ENCODE measurements at places on chromosomes 1 and 21. TPM values are rescaled to one million over a fixed set of nuclear protein-coding genes. Genes with fewer than 3 reads are reported as not detected.

DNA sequence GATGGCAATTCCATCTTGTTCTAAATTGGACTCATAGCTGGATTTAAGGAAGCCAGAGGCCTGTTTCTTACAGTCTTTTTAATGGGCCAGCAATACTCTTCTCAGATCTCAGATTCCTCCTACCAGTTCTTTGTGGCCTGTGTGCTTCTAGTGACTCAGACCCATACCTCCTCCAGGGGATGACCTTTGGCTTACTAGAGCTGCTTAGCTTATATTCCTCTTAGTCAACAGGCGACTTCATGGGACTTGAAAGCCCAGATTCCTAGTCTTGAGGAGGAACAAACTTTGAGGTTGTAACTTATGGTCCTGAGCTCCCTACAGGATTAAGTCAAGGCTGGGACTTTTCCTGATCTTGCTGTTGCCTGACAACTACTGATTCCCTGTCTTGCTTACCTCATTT lies 12.4 kb upstream of the PAPPA2 start:
- DNase-seq, result no peak

DNA sequence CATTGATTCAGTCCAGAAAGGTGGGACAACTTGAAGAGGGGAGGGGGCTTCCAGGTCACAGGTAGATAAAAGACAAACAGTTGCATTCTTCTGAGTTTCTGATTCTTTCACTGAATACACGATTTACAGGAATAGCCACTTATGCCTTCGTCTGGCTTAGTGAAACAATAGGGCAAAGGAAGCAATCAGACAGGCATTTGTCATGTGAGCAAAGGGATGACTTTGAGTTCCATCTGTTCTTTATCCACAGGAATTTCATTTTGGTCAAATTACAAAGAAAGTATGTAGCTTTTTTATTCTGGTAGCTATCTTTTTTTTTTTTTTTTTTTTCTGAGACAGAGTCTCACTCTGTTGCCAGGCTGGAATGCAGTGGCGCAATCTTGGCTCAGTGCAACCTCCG lies 202.5 kb downstream of the TTLL7 start:
- no peak for DNase-seq

GRCh38 chr1:238675221-238675620 lies 711.1 kb upstream of the CHRM3 start:
- DNase-seq, result peak; percentile 4

CLCA1 gene
- not detected for total RNA-seq

- DNase-seq, result no peak
Observed at GRCh38 chr1:187920976-187921375, 1092.2 kb downstream of the PLA2G4A start.

GRCh38 chr1:189357317-189357716 lies 1120.3 kb downstream of the BRINP3 start:
- DNase-seq, result no peak

DNA sequence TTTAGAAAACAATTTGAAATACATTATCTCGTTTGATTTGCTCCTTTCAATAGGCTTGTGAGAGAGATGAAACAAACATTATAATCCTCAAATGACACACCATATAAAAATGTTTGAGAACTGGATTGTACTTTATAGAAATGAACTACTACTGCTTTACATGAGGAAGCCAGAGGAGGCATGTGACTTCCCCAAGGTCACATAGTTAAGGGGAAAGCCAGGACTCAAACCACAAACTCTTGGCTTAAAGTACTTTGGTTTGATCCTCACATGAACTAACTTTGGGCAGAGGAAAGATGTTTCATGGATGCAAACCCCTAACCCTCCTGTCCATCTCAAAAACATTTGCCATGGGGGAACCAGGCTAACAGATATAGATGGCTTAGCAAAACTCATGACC lies 4.7 kb downstream of the ARHGEF11 start:
- no peak for DNase-seq

- DNase-seq, result no peak
Observed at GRCh38 chr1:243938208-243938607, 88.2 kb upstream of the AKT3 start.

- no peak for DNase-seq
Observed at GRCh38 chr21:42189860-42190485, 29.0 kb upstream of the ABCG1 start.

GRCh38 chr1:23574265-23574754 lies 15.0 kb upstream of the ID3 start:
- no peak for DNase-seq

POGZ gene
- total RNA-seq, result 103 TPM

DNA sequence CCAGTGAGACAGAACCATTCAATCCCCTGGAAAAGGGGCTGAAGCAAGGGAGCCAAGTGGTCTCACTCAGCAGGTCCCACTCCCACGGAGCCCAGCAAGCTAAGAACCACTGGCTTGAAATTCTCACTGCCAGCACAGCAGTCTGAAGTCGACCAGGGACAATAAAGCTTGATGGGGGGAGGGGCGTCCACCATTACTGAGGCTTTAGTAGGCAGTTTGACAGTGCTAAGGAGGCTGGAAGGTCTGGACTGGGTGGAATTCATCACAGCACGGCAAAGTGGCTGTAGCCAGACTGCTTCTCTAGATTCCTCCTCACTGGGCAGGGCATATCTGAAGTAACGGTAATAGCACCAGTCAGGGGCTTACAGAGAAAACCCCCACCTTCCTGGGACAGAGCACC lies 105.4 kb upstream of the GORAB start:
- DNase-seq, result no peak

GRCh38 chr1:8004113-8004802 lies 21.9 kb downstream of the ERRFI1 start:
- DNase-seq, result no peak

- DNase-seq, result no peak
Observed at GRCh38 chr21:17488620-17489019, 24.2 kb upstream of the CXADR start.

PRMT2 gene
- 104 TPM for total RNA-seq

CFAP141 gene
- not detected for total RNA-seq

C1orf53 gene
- not detected for total RNA-seq

- DNase-seq, result no peak
Observed at GRCh38 chr1:13661539-13661938, 38.4 kb upstream of the PRDM2 start.

GRCh38 chr1:160630523-160631451 lies 16.1 kb downstream of the SLAMF1 start:
- no peak for DNase-seq

DNA sequence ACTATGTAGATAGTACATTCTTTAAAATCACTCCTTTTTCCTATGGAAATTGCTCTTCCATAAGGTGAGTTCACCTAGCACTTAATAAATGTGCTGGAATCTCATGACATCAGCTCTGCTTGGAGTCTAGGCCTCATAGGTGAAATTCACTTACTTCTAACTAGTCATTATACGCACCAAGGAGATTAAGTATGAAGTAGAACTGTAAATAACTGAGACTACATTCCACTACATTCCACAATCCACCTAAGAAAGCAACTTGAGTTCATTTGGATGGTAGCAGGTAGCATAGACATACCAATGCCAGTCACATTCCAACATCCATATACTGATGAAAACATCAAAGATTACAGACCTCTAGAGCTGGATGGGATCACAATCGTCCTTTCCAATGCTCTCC lies 64.3 kb downstream of the NIBAN1 start:
- DNase-seq, result no peak

- peak; percentile 84 for DNase-seq
Observed at GRCh38 chr1:85587841-85588240, 7.3 kb downstream of the CCN1 start.

KRTAP6-1 gene
- not detected for total RNA-seq

DNA sequence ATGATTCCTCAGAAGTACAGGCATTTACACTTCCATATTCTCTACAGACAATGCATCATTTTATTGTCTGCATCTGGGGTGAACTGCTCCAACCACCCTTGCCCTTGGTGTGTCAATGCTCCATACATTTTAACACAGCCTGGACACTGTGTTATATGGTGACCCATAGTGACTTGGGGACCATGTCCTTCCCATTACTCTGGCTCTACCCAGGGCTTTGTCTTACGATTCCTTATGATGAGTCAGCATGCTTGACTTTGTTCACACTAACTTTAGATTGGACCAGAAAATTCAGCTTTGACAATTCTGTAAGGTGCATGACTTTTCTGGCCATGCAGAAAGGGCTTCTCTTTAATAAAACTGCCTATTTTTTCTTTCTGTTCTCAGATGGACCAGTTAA lies 6.8 kb upstream of the OVAAL start:
- no peak for DNase-seq

RHEX gene
- total RNA-seq, result 1.7 TPM

CNKSR1 gene
- total RNA-seq, result 20.0 TPM

DNA sequence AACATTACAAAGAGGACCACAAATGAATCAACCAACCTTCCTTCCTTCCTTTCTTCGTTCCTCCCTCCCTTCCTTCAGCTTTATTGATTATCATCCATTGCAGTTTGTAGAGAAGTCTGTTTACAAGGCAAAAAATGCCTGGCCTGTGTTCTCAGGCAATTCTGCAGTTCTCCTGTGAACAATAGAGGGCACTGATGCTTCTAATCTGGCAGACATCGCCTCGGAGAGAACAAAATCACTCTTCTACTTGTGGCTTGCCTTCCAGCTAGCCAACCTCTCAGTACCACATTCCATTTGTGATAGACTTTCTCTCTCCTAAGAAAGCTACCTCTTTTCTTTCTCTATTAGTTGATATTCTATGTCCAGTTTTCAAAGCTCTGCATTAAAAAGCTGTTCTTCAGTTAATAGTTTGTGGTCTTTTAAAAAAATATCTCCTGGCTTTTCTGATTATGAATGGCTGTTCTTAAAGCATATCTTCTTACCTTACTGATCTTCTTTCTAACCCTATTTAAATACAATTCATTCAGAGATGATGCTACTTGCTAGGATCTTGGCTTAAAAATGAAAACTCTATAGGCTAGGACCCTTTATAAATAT lies 26.9 kb upstream of the ESRRG start:
- DNase-seq, result peak; percentile 46

DNA sequence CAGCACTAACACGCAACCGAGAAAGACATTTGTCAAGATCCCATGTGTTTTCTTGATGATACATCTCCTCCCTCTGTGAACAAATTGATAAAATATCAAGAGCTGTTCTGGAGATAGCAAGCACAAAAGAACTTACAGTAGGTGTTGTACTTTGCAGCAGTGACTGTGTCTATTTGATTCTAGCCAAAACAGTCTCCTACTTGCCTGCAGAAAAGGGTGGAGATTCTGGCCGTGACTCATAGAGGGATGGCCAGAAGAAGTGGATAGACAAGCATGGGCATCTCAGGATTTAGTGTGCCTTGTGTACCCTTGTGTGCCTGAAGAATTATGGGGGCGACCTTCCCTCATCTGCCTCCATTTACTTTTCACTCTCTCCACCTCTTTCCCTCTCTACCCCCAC lies 458.4 kb upstream of the LRRC7 start:
- no peak for DNase-seq

DNA sequence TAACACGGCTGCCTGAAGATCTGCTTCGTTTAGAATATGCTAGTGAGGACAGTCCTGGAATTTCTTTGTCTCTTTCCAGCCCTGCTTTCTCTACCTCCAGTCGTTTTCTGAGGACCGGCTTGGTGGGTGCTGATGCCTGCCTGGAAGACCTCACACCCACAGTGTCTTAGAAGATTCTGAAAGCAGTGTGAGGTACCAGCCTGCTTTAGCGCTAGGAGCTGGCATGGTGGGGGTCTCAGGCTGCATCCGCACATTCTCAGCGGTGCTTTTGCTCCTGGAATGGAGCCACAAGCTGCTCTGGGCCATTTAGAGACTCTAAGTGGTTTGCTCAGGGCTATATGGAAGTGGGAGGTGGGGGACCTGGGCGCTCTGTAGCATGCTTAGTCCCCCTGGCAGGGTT lies 61.4 kb downstream of the CD247 start:
- DNase-seq, result no peak

C1orf185 gene
- total RNA-seq, result not detected

TRIM46 gene
- 0.45 TPM for total RNA-seq

GRCh38 chr1:24965571-24965930 lies 35.5 kb upstream of the RUNX3 start:
- no peak for DNase-seq

- DNase-seq, result no peak
Observed at GRCh38 chr1:208604295-208604694, 360.1 kb upstream of the PLXNA2 start.

GPR37L1 gene
- 0.34 TPM for total RNA-seq

IQGAP3 gene
- total RNA-seq, result 0.67 TPM
